Jurkat, Clone E6-1 (cell line): ENCODE measurements at places on chromosomes 7 and 10.

DNA sequence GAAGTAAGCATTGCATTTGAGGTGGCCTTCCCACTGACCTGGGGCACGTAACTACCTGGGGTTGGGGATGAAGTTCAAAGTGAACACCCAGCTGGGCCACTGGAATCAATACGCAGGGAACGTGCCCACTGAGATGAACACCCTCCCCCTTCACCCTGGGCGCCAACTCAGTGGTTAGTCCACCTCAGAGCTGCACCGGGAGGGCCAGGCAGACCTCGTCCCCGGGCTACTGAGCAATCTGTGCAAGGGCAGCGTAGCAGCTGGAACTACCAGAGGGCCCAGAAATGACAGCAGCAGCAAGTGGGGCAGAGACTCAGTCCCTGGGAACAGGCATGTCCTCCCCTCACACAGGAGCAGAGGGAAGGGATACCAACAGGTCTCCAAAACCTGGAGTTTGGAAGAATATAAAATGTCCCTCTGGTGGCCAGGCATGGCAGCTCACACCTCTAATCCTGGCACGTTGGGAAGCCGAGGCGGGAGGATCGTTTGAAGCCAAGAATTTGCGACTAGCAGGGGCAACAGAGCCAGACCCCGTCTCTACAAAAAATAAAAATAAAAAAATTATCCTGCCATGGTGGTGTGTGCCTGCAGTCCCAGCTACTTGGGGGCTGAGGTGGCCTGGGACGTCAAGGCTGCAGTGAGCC is 143.9 kb downstream of the SH3PXD2A start:
- no peak for DNase-seq

DNA sequence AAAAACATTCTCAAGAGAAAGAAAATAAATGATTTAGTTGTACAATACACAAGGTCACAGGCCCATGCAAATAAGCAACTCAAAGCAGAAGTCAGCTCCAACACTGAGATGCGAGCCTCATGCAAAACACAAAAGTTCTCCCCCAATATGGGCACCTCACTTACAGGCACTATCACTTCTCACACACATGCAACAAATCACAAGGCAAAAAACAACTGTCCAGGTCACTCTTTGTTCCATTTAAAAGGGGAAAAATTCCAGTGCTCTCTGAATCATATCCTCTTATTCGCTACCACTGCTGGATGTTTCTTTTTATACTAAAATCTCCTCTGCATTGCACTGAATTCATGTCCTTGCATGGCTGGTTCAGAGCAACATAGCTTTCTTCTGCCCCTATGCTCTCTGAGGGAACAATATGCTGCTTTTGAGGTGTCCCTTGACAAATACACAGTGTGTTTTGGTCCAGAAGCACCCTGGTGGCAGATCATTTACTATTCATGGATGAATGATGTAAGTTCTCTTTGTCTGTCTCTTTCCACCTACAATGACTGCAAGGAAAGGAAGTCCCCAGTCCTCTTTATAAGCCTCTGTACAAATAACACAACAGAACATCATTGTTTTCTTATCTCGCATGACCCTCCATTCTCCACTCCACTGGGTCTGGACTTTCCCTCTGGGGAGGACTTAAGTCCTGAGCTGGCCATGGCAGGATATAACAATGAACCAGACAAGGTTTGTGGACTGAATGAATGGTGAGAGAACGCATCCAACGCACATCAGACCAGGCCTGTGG is 85.4 kb upstream of the GSDME start:
- no peak for DNase-seq

DNA sequence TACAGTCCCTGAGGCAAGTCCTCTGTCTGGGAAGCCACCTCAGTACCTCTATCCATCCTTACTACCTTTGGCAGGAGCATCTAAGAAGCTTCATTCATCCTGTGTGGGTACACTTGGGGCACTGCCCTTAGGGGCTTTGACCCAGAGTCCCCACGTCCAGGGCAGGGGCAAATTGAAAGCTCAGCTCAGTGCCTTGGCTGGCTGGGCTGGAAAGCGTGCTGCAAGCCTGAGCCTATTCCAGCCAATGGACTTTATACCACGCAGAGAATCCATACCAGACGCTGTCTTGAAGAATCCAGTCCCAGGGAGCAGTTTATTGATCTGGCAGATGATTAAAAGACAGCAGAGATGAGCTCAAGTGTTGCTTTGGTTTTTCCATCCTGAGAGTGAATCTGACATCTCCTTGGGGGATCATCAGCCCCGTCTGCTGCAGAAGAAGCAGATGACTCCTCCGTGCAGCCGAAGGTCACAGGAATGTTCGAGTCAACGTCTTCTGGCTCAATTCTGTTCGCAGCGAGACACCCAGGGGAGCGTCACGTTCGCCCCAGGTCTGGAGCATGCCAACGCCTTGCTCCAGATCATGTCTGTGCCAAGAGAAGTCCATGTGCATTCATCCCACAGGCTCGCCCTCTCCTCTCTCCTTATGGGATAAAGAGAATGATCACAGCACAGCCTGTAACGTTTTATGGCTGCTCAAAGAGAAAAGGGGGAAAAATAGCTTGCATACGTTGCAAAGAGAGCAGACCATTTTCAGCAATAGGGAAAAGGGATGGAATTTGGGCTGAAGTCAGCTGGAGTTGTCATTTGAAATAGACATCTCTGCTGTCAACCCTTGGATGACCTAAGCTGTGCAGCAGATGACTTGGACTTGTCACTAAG is 35.8 kb upstream of the LYZL1 start:
- no peak for DNase-seq

GRCh38 chr10:24476913-24477701 is 246.6 kb downstream of the ARHGAP21 start:
- DNase-seq, result no peak

GRCh38 chr7:107208024-107208521 is 39.3 kb downstream of the HBP1 start:
- no peak for DNase-seq

DNA sequence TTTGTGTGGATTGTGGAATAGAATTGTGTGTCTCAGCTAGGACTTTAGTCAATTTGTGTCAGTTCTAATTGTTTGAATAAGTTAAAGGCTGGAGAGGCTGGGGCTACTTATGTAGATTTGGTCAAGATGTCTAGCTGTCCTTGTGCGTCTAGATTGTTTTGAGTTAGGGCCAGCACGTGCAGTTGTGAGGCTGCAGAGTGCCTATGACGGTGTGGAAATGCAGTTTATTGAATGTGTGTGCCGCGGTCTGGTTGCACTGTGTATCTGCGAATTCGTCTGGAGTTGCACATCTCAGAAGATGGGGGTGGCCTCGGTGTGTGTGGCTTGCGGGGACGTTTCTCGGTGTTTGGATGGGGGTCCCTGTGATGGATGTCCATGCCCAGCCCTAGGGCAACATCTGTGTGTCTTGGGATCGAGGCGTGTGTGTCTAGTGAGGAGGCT is 10.2 kb downstream of the EMX2 start:
- DNase-seq, result no peak

- no peak for DNase-seq
These were observed 31.0 kb upstream of the C10orf90 start for GRCh38 chr10:126701526-126701925.

DNA sequence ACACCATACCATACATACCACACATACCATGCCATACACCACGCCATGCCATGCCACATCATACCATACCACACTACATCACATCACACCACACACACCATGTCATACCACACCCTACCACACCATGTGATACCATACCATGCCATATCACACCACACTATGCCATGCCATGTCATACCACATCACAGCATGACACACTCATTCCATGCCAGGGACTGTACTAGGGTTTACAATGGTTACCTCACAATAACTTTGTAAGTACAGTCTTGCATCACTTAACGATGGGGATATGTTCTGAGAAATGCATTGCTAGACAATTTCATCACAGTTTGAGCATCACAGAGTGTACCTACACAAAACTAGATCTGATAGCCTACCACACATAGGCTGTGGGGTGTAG is 14.5 kb downstream of the PYROXD2 start:
- DNase-seq, result no peak

DNA sequence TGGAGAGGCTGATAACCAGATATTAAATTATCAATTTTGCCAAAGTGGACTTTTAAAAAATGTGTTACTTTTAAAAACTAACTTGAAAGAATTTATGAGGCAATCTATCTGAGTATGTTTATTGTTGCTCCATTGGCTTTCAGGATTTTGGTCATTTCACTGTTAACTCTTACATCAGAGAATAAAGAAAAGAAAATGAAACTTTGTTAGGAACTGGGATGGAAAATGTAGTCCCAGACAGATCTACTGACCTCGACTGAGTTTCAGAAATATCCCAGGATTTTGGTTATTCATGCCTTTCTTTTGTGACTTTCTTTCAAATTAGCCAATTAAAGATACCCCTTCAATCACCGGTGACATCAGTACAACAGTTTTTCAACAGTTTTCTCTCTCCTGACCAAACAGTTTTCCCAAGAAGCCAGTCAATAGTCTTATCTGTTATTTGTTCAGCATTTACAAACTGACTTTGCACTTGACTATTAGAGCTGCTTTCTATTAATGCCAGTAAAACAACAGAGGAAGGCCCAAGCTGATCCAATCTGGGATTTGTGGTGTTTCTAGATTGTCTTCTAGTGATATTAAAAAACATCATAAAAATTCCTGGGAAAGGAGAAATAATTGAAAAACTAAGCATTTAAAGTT is 35.8 kb downstream of the NRBF2 start:
- DNase-seq, result no peak

GRCh38 chr7:150992833-150993302 is 2.1 kb downstream of the NOS3 start:
- DNase-seq, result no peak

DNA sequence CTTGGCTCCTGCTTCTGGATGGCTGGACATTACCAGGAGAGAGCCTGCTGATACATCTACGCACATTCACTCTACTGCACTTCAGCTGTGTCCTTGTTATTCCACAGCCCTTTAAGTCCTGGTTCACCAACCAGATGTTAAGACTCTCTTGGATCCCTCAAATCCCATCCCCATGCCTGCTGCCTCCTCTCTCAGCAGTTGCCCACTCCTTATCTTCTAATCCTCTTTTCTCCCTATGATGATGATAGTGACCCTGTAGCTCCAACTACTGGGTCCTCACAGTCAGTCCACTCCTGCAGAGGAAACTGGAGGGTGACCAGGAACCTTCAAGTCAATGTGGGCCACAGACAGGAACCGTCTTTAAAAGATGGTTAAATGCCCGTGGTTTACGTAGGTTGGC is 96.3 kb upstream of the PDCD4 start:
- no peak for DNase-seq

GRCh38 chr10:94496646-94497045 is 48.9 kb upstream of the HELLS start:
- DNase-seq, result no peak

DNA sequence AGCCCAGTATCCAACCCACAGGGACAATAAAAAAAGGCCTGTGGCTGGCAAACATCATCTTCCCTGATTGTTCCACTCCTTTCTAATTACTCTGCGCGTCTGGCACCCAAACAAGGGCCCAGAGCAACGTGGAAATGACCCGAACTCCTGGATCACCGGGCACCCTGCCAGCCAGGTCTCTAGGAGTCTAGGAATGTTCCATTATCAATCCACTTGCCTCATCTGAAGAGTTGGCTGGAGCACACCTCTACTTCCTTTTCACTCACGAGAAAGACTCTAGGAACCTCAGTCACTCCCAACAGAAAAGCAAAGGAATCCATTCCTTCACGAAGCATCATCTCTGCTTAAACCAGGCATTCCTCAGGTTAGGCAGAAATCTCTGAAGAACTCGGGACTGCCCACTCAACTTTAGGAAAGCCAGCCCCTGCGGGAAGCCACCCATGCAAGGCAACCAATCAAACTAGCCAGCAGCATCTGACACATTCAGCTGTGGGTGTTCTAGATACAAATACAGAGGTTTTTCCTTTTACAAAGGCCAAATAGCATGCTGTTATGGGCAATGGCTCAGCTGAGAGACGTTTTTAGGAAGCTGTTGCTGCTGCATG is 37.7 kb downstream of the ATXN7L1 start:
- no peak for DNase-seq

DNA sequence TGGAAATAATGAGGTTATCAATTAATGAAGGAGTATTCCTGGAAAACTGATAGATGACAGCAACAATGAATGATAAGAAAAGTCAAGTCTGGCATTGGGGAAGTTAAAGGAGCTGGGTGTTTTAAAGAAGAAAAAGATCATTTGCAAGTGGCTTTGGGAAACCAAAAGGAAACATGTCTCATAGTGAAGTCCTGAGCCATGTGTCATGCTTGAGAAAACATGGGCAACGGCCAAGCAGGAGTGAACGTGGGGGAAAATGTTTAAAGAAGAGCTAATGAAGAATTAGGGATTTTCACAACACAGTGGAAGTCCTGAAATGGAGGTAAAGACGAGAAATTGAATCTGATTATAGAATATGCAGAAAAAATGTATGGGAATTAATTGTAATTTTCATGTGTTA is 1383.2 kb upstream of the CELF2 start:
- no peak for DNase-seq

DNA sequence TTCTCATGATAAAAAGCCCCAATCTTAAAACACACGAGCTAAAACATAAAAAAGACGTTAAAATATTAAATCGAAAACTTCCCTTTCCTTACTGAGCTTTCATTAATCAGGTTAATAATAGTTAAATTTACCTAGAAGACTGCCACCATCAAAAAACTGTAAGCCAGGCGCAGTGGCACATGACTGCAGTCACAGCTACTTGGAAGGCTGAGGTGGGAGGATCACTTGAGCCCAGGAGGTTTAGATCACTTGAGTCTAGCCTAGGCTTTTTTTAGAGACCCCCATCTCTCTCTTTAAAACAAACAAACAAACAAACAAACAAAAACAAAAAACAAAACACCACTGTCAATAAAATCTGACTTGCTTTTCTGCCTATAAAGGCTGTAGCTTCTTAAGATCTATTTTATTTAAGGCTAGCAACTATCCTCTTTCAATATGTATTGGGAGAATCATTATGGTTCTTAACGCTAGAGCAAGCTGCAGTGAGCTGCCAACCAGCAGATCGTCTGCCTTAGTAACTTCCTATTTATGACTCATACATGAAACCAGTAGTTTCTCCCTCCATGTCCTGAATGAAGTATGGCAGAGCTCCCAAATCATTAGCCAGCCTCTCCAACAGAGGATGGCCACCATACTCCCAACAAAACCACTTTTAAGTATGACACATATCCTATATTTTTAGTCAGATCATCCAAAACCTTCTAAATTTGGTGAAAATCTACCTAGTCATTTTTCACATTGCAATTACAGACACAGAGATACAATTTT is 163.7 kb downstream of the SRPK2 start:
- peak; percentile 41 for DNase-seq

- DNase-seq, result no peak
These were observed 158.2 kb downstream of the WNT2 start for GRCh38 chr7:117164620-117165019.
